WTC11 (cell line): ENCODE measurements at places on chromosomes 5 and 9. TPM values are rescaled to one million over a fixed set of nuclear protein-coding genes. Genes with fewer than 3 reads are reported as not detected.

The SPINK13 gene
- total RNA-seq: 0.17 TPM in 1 of 3 replicates, not detected in the others

The AK1 gene
- 27.5 to 34.9 TPM (median 34.4 TPM) in 3 replicates for total RNA-seq

DNA sequence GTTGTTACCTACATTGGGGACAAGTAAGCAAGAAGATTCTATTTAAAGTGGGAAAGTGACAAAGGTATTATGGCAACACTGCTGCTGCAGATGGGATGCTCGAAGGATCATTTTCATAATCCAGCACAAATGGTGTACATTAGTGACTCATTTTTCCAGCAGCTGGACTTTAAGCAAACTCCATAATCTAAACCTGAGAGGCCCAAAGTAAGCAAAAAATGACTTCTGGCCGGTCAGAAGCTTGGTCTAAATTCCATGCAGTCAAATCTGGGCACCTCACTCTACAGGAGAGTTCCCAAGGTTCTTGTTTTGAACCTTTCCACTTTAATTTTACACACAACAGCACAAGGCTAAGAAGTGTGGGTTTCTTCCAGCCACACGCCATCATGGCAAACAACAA, 43.6 kb upstream of the TRAF1 start:
- no peak for DNase-seq

- no peak for DNase-seq
Observed at GRCh38 chr5:77239126-77239741, 28.8 kb downstream of the PDE8B start.

The IRX2 gene
- total RNA-seq: 51.5 to 63.2 TPM (median 52.0 TPM) in 3 replicates

DNA sequence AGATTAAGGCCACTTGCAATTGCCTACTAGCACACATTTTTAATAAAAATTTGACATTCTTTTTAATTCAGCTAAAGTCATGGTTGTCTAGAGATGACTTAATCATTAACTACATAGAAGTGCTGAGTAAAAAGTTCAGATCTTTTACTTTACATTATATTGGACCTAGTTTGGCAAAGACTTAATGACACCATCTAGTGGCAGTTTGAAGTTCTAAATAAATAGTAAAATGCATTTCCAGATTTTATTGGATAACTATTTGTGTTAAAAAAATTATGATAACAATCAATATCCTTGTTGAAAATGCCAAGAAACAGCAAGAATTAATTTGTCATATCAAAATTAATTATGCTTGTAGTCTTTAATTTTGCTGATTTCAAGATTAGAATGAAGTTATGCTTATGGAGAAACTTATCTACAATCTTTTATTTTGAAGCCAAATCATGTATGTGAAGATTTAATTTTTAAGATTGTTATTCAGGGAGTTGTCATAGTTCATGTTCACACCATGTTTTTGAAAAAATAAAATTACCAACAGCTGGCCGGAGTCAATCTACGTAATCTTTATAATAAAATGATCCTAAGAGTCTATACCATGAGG, 69.6 kb upstream of the PJA2 start:
- no peak for DNase-seq

The C5orf58 gene
- 2.0 to 3.0 TPM (median 2.1 TPM) in 3 replicates for total RNA-seq

GRCh38 chr9:98912450-98912849, 31.3 kb upstream of the COL15A1 start:
- no peak for DNase-seq

- DNase-seq: no peak
Observed at GRCh38 chr9:83304686-83305085, 233.5 kb downstream of the FRMD3 start.
